ENCODE measurements at places on chromosomes 16 and 17. TPM values are rescaled to one million over a fixed set of nuclear protein-coding genes. Genes with fewer than 3 reads are reported as not detected.

ABCC11 gene
- 0.09 TPM for total RNA-seq

RMI2 gene
- total RNA-seq = 3.0 TPM

DDX52 gene
- total RNA-seq = 29.9 TPM

TNP2 gene
- not detected for total RNA-seq

AIPL1 gene
- not detected for total RNA-seq

CPD gene
- total RNA-seq = 92.9 TPM

ZDHHC1 gene
- 7.6 TPM for total RNA-seq

CLEC18B gene
- total RNA-seq = not detected

ACAP1 gene
- not detected for total RNA-seq

OR2C1 gene
- not detected for total RNA-seq

HBA2 gene
- not detected for total RNA-seq

MYH11 gene
- total RNA-seq = not detected

C17orf100 gene
- total RNA-seq = 0.63 TPM

SCARF1 gene
- total RNA-seq = 1.3 TPM

DYNLRB2 gene
- not detected for total RNA-seq

GRCh38 chr17:56756536-56756935 is 77.2 kb downstream of the C17orf67 start:
- peak; percentile 14 for DNase-seq

- peak; percentile 58 for DNase-seq
Measured at GRCh38 chr17:81418710-81419318, 23.6 kb downstream of the BAHCC1 start.

DNA sequence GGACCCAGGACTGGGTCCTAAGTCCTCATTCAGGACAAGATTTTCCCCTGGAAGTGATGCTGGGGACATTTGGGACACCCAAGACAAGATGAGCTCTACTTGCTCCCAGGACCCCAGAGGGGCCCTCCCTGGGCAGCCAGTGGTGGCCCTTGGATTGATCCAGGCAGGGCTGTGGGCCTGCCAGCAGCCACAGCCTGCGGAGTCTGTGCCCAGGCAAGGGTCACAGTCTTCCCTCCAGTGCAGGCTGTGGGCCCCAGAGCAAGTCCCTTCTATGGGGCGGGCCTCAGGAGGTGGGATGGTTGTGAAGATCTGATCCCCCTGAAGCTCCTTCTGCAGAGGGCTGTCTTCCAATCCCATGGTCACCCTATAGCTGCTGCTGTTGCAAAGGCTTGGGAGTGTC is 12.6 kb downstream of the CA7 start:
- DNase-seq = no peak

- DNase-seq = peak; percentile 34
Measured at GRCh38 chr17:80441133-80441578, 26.2 kb downstream of the ENDOV start.

GRCh38 chr17:27481327-27481726 is 25.1 kb downstream of the KSR1 start:
- DNase-seq = no peak

GRCh38 chr16:31200821-31201568 is 1.6 kb downstream of the PYCARD start:
- no peak for DNase-seq

DNA sequence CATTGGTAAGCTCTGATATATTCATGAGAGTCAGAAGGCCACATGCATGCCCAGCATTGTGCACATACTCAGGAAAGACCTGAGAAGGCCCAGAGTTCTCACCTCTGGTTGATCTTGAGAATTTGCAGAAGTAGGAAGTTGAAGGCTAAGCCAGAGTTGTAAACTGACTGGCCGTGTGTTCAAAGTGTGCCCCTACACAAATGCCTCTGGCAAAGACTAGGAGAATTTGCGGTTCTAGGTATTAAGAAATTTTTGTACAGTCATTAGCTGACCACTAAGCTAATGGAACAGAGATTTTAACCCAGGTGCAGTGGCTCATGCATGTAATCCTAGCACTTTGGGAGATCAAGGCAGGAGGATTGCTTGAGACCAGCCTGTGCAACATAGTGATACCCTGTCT is 25.0 kb downstream of the FBXL20 start:
- DNase-seq = no peak

DNA sequence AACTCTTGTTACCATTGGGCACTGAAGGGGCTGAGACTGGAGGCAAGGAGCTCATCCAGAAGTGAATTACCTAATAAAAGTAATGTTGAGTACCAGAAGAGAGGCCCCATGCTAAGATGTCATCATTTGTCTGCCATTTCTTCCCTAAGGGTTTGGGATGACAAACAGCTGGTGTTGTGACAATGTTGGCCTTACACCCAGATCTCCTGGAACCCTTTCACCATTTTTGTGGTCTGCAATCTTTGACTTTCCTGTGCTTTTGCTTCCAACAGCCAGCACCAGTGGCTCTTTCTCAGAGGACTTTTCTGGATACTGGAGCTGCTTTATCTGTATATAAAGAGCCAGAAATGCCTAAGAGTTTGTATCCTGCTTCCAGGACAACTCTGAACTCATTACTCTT is 84.1 kb downstream of the SHISA9 start:
- no peak for DNase-seq

- DNase-seq = no peak
Measured at GRCh38 chr17:48718761-48719641, 3.3 kb downstream of the PRAC1 start.

DNA sequence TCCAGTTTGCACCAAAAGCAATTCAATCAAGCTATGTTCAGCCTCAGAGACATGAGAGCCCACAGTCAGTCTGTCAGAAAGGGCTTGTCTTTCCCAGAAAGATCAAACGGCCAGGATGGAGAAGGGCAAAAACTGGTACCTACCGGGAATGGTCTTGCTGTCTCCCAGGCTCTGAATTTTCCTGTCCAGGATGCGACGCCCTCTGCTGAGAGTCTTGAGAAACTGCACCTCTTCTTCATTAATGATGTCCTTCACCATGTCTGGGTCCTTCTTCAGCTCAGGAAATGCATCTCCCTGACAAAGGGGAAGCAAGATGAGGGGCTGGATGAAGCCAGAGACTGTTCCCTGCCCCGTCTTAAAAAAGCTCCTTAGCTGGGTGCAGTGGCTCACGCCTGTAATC is 15.8 kb upstream of the EXOSC6 start:
- DNase-seq = peak; percentile 50

- no peak for DNase-seq
Measured at GRCh38 chr17:80455336-80455710, 21.1 kb downstream of the NPTX1 start.

DNA sequence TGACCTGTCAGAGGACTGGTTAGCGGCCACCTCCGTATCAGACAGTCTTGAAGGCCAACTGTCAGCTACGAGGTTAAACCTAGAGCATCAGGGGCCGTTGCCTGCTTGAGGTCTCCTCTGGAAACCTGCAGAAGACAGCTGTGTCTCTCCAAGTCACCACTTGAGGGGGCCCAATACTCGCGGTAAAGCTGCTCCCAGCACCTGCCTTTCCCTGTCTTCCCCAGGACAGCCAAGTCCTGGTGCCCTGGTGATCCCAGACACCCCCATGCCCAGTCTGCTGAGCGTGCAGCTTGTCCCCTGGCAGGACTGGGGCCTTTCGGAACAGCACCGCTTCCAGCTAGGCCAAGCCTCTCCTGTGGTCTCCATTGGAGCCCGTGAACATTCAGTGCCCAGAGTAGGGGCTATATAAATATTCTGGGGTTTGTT is 80.1 kb downstream of the DNAH17 start:
- DNase-seq = peak; percentile 75

- DNase-seq = peak; percentile 38
Measured at GRCh38 chr16:17173281-17173680, 297.5 kb downstream of the XYLT1 start.

GRCh38 chr16:29656688-29657523 is 6.1 kb upstream of the SPN start:
- no peak for DNase-seq

GRCh38 chr17:62989501-62989900 is 23.5 kb downstream of the TANC2 start:
- no peak for DNase-seq

DNA sequence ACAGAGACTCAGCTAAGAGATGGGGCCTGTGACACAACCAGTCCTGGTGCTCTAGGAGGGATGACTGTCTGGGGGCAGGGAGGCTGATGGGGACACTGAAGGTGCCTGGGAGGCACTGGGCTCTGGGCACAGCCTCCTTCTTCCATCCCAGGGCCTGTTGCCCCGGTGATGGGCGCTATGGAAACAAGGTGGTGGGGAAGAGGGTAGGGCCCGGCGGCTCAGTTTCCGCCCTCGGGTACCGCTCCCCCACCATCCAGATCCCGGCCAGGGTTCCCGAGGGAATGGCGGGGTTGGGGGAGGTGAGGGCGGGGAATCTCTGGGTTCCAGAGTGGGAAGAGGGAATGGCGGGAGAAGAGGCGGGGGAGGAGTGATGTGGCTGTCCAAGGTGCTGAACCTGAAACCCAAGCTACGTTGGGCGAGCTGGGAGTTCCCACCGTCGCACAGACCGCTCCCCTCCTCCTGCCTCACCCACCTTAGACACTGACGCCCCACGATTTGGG is 981 bp downstream of the KCNH4 start:
- peak; percentile 46 for DNase-seq

- no peak for DNase-seq
Measured at GRCh38 chr17:77613218-77613617, 345.3 kb upstream of the TNRC6C start.

- DNase-seq = no peak
Measured at GRCh38 chr16:3413730-3414379, 12.8 kb downstream of the ZNF174 start.

DNA sequence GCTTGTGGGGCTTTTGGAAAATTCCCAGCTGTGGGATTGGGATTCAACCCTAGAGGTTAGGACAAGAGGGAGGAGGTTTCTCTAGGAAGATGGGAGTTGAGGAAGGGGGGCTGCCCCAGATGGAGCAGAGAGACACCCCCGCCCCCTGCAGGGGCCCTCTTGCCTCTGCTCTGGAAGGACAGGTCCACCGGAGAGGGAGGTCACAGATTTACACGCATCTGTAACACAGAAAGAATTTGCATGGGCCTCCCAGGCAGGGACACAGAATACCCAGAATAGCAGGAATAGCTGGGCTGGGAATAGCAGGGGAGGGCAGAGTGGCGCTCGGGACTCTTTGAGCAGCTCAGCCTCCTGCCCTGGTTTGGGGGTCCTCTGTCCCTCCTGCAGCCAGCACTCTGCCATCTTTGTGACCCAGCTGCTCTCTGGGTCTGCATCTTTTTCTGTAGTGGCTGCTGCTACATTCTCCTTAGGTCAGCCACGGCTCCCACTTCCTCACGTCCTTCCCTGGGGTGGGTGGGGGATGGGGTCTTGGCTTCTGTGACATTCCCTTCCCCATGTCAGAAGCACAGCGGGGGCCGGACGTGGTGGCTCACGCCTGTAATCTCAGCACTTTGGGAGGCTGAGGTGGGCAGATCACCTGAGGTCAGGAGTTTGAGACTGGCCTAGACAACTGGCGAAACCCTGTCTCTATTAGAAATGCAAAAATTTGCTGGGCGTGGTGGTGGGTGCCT is 33.9 kb upstream of the PLLP start:
- peak; percentile 35 for DNase-seq

DNA sequence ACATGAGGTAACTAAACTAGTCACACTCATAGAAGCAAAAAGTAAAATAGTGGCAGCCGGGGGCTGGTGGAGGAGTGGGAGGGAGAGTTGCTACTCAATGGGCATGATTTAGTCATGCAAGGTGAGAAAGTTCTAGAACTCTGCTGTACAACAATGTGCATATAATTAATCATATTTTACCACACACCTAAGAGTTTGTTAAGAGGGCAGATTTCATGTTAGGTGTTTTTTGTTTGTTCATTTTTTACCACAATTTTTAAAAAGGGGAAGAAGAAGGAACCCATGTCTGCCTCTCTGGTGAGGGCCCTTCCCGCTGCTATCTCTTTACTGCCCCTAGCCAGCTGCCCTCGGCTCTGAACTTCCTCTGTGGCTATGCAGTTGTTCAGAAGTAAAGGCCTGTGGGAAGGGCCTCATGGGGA is 11.2 kb downstream of the CD300LB start:
- no peak for DNase-seq

- peak; percentile 41 for DNase-seq
Measured at GRCh38 chr16:70253291-70254106, 1.8 kb upstream of the EXOSC6 start.

Data from fibroblast of the aortic adventitia (primary cell).